ENCODE measurements at places on chromosomes 7 and 10.

DNA sequence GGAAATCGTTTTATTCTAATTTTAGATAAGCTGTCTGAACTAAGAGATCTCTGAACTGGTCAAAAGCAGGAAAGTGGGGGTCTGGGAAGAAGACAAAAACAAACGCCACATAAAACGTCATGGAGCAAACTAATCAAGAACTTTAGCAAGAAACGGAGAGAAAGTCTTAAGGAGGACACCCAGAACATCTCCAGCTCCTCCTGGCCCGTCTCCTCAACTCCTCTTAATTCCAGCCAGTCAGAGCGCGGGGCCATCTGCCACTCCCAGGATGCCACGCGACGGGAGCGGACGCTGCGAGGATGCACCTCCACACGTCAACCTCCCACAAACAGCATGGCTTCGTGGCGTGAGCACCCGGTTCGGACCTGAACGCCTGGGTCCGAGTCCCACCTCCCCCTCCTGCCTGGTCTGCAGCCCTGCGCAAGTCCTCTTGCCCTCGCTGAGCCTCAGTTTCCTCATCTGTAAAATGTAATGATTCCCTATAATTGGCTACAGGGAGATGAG is 598 bp downstream of the MMS19 start:
- DNase-seq: peak; percentile 87

GRCh38 chr7:25854608-25855497 is 297.1 kb upstream of the NFE2L3 start:
- DNase-seq: peak; percentile 91

DNA sequence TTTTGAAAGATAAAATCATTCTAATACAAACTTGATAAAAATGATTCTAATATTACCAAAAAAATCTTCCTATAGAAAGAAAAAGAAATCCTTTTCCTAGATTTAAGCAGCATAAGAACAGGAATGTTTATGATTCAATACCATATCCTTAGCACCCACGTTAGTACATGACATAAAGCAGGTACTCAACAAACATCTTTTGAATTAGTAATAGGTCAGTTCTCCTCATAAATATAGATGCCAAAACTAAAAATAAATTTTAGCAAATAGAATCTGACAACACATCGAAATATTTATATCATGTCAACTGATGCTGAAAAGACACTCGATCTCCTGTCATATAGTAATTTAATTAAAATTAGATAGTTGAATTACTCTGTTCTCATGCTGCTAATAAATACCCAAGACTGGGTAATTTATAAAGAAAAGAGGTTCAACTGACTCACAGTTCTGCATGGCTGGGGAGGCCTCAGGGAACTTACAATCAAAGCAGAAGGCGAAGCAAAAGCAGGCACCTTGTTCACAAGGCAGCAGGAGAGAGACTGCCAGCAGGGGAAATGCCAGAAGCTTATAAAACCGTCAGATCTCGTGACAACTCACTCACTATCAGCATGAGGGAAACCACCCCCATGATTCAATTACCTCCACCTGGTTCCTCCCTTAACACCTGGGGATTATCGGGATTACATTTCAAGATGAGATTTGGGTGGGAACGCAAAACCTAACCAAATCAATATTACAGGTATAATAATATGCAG is 191.8 kb downstream of the HTR7 start:
- DNase-seq: no peak

- DNase-seq: no peak
These were observed 76.0 kb upstream of the CTTNBP2 start for GRCh38 chr7:117949232-117949631.

Data from femur (tissue), 1 donor.